ENCODE measurements at places on chromosomes 2 and 18.
A peak's percentile ranks its signal among the peaks of the same experiment; 100 is the strongest.

- no peak for DNase-seq
Measured at GRCh38 chr2:168703926-168704325, 98.5 kb upstream of the NOSTRIN start.

- DNase-seq, result peak; percentile 45
Measured at GRCh38 chr18:5543773-5544389, at the start of gene EPB41L3. Gene EPB41L3 (minus strand): TSS chr18:5543997. CDS start chr18:5489183, 54,814 bp downstream.

- DNase-seq, result no peak
Measured at GRCh38 chr2:9782197-9782719, 61.0 kb upstream of the TAF1B start.

DNA sequence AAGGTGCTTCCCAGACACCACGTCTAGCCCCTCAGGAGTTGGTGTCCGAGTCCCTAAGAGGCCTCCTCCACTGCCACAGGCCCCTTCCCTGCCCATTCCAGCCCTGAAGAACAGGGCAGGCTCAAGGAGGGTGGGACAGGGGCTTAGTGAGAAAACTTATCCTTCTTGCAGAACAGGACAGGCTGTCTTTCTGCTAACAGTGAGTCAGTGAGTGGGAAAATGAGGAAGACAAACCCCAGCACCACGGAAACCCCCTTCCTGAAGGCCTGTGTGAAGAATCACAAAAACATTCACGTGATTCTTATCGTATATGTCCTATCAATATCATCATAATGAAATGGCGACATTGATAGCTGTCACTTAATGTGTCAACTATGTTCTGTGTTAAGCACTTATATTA lies 9.8 kb downstream of the FZD7 start:
- DNase-seq, result no peak

DNA sequence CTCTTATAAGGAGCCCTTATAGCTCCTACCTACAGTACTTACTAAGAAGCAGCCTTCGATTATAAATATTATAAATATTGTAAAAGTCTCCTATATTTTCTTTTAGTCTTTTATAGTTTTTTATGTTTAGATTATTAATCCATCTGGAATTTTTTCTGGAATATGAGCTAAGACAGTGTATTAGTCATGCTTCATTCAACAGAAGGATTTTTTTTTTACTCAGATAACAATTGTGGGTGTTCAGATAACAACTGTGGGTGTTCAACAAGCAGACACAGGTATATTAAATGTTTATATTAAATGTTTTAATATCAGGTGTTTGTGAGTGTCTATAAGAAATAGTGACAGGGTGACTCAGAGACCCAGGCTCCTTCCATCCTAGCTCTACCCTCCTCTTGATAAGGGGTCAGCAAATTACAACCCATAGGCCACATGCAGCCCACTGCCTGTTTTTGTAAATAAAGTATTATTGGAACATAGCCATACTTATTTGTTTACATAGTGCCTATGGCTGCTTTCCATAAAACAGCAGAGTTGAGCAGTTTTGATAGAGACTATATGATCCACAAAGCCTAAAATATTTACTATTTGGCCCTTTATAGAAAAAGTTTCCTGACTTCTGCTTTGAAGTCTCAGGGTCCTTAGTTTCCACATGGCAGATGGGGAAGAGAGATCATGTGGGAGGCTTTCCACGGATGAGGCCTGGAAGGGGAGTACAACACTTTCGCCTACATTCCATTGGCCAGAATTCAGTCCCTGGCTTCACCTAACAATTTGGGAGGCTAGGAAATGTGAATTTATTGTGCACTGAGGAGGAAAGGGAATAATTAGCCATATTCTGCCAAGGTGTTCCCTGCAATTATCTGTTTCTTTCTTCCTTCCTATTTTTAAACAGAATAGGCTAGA lies 4.3 kb upstream of the SPATS2L start:
- DNase-seq, result no peak

DNA sequence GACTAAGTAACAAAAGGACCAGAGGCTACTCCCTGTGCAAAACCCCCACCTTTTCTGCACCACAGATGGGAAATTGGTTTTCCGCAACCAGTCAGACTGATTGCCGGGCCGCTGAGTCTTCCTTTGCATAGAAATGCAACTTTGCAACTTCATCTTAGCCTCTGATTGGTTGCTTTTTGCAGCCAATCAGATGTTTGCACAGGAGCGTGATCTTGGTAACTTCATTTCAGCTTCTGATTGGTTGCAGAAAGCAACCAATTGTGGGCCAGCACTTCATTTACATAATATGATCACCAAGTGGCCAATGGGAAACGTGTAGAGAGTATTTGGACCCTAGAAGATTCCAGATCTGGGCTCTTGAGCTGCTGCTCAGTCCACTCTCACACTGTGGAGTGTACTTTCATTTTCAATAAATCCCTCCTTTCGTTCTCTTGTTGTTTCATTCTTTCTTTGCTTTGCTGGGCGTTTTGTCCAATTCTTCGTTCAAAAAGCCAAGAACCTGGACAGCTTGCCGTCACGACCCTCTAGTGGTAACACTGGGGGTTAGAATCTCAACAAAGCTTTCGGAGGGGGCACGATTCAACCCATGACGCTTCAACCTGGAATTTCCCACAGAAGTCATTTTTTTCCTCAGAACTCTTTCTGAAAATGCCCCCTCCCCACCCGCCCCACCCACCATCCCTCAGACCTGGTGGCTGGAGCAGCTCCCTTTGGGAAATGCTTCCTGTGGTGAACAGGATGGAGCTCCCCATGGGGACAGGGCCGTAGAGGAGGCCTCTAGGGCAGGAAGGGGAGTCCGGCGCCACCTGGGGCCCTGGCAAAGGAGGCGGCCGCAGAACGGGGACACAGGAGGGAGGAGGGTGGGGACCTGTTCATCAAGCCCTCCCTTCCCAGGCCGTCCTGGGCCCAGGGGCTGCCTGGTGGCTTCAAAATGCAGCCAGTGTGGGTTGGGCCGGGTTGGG lies 31.8 kb upstream of the KCNF1 start:
- DNase-seq, result no peak

DNA sequence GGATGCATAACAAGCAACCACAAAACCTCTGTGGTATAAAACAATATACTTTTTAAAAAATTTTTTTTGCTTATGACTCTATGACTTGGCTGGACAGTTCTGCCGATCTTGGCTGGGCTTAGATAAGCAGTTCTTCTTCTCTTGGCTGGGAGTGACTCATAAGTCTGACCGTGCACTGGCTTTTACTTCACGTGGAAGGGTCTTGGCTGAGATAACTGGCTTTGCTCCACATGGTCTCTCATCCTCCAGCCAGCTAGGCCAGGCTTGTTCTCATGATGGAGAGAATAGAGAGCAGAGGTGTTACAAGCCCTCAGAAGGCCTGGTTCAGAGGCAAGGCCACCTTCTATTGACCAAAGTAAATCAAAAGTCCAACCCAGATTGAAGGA lies 178.9 kb upstream of the SERPINE2 start:
- DNase-seq, result peak; percentile 72

- no peak for DNase-seq
Measured at GRCh38 chr2:39608686-39609441, 56.9 kb upstream of the TMEM178A start.

DNA sequence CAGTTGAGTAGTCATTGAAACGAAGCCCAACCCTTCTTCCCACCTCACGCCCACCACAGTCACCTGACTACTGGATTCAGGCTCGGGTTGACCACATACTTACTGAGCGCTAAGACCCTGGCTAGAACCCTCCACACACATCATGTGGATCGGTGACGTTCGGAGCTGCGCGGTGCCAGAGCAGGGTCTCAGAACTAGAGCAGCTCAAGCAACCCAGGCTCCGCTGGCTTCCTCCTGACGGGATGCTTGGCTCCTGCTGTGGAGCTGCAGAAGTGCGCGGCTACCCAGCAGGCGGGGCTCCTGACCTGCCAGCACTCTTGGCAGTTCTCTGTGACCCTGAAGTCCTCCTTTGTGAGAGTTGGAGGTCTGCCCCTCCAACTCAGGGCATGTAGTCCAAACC lies 90.6 kb upstream of the MBOAT2 start:
- DNase-seq, result no peak

- DNase-seq, result no peak
Measured at GRCh38 chr18:8529609-8530008, 79.6 kb upstream of the RAB12 start.

DNA sequence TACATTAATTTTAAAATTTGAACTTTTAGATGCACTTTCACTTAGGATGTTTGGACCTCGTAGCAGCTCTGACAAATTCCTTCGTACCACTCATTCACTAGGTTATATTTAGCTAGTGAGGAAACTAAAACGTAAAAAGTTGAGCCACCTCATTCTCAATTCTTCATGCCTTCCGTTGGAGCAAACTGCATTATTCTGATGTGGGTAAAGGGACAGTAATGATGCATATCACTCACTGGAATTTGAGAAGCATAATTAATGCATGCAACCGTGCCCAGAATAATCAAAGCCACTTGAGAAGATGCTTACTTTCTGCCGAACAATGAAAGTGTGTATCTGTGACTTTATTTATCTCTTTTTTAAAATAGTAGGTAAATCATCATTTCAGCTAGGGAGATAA lies 2.2 kb downstream of the CNOT9 start:
- peak; percentile 5 for DNase-seq

- DNase-seq, result peak; percentile 22
Measured at GRCh38 chr2:143716522-143716921, 587.3 kb downstream of the ARHGAP15 start.

- peak; percentile 61 for DNase-seq
Measured at GRCh38 chr2:195683174-195683573, 26.1 kb downstream of the SLC39A10 start.

GRCh38 chr2:150030436-150031190 lies 443.0 kb upstream of the MMADHC start:
- DNase-seq, result no peak

DNA sequence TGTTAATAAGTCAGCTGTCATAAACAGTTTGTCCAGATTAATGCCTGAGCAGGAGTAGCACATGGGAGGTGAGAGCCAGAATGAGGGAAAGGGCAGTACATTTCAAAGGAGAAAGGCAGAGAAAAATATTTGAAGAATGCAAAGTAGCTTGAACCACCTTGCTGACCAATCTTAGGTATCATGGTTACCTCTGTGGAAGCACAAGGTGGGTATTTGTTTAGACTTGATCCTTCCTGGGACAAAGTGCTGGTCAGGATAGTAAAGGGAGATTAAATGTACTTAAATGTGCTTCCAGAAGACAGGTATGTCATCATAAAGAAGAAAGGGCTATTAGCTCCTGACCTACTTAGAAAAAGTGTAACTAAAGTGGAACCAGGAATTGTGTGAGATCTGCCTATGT lies 105.0 kb downstream of the LRRTM1 start:
- DNase-seq, result no peak

GRCh38 chr2:231716666-231717280 lies 8.4 kb downstream of the PTMA start:
- DNase-seq, result peak; percentile 49

DNA sequence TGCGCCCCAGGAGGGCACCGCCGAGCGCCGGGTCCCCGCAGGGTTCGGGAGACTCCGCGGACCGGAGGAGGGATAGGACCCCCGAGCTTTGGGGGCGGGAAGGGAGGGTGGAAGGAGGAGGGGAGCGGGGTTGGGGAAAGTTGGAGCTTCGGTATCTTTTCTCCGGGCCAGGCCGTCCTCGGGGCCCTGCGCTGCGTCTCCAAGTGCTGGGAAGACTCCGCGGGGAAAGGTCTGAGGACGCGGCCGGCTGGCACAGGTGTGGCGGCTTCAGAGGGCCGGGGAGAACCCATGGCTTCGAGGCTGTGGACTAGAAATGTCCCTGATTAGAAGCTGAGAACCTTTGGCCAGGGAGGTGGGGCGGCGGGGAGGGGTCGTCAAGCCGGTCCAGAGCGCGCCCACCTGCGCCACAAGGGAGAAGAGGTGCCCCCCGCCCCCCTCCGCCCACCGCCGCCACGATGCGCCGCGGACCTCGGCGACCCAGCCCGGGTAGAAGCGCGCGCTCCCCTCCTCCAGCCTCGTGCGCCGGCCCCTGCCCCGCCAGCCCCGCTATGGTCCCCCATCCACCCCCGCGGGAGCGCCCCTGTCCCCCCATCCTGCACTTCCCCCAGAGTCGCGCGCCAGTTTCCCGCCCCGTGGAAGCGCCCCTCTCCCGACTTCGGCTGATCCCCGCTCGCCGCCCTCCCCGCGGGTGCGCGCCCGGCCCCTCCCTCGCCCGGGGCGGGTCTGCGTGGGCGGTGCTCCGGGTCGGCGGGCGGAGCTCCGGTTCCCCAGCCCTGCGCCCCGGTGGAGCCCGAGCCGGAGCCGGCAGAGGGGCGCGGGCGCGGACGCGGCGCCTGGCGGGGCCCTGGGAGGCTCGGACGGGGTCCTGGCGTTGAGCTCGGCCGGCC lies at the start of gene SNTG2:
TSS of gene SNTG2 (plus strand) at position 770 of the 887 bp plus-strand sequence. CDS start 148 bp downstream, outside the sequence.
- DNase-seq, result peak; percentile 37

DNA sequence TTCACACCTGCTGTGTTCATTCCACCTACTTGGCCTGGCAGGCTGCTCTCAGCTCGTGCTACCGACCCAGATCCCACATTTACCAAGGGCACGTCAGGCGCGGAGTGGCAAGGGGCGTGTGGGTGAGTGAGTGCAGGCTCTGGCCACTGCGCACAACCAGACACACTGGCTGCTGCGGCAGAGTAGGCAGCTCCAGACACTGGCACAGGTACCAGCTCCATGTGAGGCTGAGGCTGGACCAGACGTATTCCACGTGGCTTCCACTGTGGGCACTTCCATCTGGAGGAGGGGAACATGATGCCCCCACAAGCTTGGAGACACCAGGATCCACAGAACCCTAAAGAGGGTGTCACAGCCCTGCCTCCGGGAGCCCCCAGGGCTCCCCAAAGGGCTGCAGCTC lies 74.6 kb upstream of the ZNF804A start:
- no peak for DNase-seq

GRCh38 chr2:73907840-73908452 lies 15.1 kb downstream of the ACTG2 start:
- DNase-seq, result peak; percentile 72

- no peak for DNase-seq
Measured at GRCh38 chr2:137842430-137842829, 121.8 kb upstream of the HNMT start.

- DNase-seq, result no peak
Measured at GRCh38 chr2:29075894-29076705, 1.8 kb upstream of the PCARE start.

- DNase-seq, result no peak
Measured at GRCh38 chr2:241842620-241843211, 16.0 kb downstream of the PDCD1 start.

GRCh38 chr2:109148991-109149645 lies 20.1 kb downstream of the SH3RF3 start:
- DNase-seq, result no peak

DNA sequence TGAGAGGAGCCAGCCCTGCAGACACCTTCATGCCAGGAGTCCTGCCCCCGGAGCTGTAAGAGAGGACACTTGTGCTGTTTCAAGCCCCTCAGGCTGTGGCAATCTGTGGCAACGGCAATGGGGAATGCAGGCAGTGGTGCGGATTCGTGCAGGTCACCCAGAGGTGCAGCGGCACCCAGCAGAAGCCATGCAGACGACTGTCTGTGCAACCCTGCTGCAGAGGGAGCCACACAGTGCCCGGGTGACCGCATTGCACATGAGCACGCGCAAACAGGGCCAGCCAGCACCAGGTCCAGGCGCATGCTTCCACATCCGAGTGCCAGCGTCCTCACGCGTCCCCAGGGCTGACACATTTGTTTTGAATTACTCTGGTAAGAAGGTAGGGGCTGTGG lies 84.8 kb upstream of the GPC1 start:
- DNase-seq, result no peak

- DNase-seq, result no peak
Measured at GRCh38 chr18:7023063-7023580, 94.5 kb downstream of the LAMA1 start.
